ENCODE measurements at places on chromosomes 7 and 10.

DNA sequence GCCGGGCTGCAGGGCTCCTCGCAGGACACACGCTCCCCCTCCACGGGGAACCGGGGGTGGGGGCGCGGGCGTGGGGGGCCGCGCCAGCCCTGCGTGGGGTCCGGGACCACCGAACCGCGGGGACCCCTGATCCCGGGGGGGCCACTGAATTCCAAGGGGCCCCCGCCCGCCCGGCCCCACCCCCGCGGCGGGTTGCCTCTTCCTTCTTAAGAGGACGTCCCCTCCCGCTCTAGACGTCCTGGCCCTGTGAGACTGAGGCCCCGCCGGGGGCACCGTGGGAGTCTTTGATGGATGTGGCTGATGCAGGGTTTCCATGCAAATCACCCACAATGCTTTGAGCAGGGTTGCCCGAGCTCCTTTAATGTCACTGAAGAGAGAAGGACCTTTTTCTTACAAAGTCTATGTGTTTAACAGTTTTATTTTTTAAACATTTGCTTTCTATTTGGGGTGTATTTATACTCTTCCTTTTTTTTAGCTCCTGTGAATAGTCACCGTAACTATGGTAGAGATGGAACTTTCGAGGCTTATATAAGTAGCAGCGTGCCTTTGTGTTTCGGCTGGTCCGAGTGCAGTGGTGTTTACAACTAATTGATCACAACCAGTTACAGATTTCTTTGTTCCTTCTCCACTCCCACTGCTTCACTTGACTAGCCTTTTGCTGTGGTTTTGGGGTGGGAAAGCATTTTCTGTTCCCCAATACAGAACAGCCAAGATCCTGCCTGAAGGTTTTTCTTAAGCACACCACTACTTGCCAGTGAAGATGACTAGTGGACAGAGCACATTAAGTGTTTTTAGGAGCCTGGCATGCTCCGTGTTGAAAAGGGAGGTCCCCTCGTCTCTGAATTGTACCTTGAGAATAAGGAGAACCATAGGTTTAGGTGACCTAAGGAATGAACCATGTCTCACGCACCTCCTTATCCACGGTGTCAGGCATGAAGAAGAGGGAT lies 44.8 kb downstream of the PDIA4 start:
- DNase-seq = peak; percentile 65

- DNase-seq = no peak
Observed at GRCh38 chr10:93150990-93151547, 77.4 kb downstream of the CYP26A1 start.

DNA sequence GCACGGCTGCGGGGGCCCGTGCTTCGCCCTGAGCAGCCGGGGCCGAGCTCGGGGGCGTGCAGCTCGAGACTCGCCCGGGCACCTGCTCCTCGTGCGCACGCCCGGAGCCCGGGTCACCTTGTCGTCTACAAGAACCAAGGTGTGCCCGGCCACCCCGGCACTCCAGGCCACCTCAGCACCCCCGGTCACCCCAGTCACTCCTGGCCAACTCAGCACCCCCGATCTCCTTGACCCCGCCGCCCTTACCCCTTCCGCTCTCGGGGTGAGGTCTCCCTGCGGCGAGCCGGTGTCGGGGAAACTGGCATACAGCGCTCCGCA lies 268 bp upstream of the IGFBP3 start:
- peak; percentile 6 for DNase-seq

DNA sequence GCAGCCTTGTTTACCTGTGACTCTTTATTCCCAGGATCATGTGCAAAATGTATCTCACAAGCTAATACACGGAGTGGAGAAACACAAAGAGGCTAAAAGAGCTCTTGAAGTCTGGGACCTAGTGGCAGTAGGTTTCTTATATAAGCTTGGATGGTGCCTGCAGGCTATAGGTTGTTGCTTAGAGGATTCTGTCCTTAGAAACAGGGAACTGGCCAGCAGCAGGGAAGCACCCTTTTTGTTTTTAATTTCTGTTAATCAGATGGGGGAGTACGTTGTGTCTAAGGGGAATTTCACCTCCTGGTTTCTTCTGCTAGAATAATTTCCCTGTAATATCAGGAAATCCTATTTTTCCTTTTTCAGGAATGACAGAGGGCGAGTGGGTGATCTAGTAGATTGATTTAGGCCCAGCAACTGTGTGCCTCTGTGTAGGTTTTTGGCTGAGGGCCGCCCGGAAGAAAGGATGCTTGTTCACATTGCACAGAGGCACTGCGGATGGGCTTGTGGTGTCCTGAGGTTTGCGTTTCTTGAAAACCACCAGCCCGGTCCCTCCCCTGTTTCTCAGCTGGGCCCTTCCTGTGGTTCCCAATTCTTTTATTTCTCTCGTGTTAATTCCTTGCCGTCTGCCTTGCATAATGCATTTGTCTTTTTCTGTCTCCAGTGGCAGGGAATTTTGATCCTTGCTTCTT lies 158.0 kb downstream of the CAMK1D start:
- no peak for DNase-seq

GRCh38 chr10:987620-987869 lies 689 bp upstream of the GTPBP4 start:
- DNase-seq = no peak

DNA sequence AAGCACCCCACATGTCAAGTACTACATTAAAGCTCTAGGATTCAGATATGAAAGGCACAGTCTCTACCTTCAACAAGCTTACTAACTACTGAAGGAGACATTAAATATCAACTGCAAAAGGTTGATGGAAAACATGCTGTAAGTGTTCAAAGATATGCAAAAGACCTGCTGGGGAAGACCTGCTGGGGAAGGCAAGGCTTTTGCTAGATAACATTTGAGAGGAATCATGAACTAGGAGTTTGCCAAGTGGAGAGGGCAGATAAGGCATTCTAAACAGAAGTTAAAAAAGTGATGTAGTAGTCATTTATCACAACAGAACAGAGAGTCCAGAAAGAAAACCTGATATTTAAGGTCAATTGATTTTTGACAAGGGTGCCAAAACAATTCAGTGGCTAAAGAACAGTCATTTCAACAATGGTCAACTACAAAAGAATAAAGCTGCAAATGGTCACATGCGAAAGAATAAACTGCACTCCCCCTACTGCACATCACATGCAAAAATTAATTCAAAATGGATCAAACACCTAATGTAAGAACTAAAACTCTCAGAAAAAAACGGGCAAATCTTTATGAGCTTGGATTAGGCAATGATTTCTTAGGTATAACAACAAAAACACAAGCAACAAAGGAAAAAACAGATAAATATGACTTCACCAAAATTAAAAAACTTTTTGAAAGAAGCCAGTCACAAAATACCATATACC lies 23.0 kb upstream of the MSS51 start:
- no peak for DNase-seq

GRCh38 chr10:102799691-102800471 lies 37.3 kb downstream of the CYP17A1 start:
- DNase-seq = peak; percentile 45

Measured in lung microvascular endothelial cell (primary cell).